GM19239 (cell line): ENCODE measurements at places on chromosomes 1 and 21.

DNA sequence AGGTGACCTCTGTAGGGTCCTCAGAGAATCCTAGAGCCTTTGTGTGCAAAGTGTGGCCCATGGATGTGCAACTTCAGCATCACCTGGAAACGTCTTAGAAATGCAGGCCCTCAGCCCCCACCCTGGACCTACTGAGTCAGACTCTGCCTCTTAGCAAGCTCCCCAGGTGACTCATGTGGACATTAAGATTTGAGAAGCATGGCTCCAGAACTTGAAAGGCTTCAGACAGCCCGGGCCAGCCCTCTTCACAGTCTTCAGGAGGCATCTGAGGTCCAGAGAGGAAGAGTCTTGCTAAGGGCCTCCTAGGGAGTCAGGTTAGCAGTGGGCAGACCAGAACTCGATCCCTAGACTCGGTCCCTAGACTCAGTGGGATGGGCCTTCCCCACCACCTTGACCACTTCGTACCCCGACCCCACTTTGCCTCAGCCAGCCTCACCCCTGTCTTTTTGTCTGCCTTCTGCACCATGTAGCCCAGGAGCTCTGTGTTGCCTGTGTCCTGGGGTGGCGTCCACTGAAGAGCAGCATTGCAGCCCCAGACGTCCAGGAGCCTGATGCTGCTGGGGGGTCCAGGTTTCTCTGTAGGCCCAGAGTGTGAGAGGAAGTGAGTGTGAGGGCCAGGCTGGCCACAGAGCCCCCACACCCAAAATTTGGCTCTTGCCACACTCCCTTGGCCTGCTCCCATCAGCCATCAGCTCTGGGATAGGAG, 4.8 kb downstream of the MYBPH start:
- DNase-seq: no peak

DNA sequence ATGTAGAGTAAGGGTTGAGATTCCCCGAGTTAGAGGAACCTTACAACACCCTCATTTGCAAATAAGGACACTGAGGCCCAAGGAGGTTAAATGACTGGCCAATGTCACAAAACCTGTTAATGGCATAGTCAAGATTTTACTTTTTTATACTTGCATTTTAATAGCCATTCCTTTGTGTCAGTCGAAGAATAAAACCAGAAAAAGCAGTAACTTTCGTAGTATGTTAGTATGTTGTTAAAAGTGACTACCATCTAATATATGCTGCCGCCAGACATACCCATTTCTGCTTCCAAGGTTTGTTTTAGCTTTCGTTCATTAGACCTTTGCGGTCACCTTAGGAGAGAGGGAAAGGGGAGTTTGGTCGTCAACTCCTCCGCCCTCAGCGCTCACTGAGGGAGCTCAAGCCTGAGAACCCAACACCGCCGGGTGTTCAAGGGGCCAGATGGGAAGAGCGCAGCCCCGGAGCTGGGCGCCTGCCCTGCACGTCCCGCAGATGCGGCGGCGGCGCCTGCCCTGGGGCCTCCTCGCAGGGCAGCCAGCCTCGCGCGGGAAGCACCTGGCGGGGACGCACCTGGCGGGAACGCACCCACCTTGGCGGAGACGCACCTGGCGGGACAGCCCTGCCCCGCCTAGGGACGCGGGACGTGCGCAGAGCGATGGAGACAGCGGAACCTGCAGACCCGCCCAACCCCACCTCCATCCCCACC, 466 bp downstream of the VPS26C start:
- no peak for DNase-seq

DNA sequence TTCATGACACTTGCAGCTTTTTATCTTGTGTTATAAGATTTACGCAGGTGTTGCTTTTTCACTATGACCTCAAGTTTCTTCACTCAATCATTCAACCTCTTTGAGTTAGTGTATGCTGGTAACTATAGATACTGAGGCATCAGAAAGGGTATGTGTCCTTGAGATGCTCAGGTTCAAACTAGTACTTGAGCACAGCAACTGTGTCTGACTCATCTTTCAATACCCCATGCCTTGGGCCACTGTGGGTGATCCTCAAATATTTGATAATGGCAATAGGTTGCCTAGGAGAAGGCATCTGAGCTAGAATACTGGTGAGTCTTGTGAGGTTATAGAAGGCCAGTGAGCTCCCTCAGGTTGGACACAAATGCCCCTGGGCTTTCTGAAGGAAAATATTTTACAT, 88.1 kb upstream of the SPATA6 start:
- no peak for DNase-seq

DNA sequence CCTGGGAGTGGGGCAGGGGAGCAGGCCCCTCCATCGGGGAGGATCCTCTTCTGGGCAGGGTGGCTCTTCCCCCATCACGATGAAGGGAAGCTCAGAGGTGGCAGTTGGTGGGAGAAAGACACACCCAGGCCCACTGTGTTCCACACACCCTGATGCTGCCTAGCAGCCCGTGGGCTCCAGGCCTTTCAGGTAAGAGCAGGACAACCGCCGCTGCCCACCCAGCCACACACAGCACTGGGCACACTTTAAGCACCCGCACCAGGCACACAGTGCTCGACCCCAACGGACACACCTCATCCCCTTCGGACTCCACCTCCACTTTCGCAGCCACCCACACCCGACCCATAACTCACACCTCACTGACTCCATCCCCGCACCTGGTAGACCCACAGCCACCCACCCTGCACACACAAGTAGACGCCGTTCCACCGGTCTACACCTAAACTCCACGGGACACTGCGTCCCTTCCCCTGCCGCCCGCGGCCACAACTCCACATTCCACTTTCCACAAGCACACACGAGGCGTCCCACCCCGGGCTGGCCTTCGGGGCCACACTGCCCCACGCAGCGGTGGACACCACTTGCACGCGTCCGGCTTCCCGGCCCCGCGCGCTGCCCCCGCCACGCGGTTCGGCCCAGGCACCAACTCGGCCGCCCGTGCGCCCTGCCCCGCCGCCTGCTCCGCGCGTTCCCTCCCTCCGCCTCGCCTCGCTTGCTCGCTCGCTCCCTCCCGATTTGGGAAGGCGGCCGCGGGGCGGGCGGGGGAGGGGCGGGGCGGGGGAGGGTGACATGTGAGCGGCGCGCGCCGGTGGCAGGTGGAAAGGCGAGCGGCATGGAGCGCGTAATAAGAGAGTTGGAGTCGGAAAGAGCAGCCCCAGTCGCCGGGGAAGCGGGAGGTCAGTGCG, at the start of gene KCNQ4:
Gene KCNQ4, plus strand, starts transcription at position 787 of the 905 bp plus-strand sequence. CDS start 307 bp downstream, outside the sequence.
- DNase-seq: no peak

DNA sequence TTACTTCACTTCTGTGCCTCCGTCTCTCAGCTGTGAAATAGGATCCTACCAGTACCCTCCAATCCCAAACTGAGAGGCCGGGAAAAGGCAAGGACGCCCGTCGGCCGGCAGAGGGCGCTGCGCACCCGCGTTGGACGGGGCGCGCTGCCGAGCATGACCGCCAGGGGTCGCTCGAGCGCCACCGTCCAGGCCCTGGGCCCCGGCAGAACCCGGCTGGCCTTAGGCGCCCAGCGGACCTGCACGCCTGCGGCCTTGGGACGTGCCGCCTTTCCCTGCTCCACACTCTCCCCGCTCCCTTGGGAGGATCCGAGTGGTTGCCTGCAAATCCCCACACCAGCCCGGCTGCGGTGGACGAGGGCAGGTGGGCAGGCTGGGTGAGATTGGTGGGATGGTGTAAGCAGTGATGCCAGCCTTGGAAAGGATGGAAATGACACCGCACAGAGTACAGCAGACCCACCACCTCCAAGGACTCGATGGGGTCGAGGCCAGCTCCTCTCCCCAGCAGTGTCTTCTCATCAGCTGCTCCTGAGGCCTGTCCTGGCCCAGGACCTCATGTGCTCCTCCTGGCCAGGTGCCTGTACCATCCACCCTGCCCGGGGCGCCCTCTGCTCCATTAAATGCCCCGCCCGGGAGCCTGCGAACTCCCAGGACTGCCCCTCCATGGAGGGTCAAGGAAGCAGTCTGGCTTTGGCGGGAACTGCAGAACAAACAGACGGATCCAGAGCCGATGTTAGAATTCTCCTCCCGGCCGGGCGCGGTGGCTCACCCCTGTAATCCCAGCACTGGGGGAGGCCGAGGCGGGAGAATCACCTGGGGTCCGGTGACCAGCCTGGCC, 47.4 kb upstream of the LBR start:
- peak; percentile 71 for DNase-seq
